ENCODE measurements at places on chromosomes 16 and 17.

GRCh38 chr17:42111871-42112551, 503 bp downstream of the DHX58 start:
- no peak for DNase-seq

GRCh38 chr16:24198807-24199533, 57.2 kb upstream of the CACNG3 start:
- no peak for DNase-seq

- no peak for DNase-seq
Observed at GRCh38 chr17:74862108-74862901, 2.6 kb upstream of the GRIN2C start.

DNA sequence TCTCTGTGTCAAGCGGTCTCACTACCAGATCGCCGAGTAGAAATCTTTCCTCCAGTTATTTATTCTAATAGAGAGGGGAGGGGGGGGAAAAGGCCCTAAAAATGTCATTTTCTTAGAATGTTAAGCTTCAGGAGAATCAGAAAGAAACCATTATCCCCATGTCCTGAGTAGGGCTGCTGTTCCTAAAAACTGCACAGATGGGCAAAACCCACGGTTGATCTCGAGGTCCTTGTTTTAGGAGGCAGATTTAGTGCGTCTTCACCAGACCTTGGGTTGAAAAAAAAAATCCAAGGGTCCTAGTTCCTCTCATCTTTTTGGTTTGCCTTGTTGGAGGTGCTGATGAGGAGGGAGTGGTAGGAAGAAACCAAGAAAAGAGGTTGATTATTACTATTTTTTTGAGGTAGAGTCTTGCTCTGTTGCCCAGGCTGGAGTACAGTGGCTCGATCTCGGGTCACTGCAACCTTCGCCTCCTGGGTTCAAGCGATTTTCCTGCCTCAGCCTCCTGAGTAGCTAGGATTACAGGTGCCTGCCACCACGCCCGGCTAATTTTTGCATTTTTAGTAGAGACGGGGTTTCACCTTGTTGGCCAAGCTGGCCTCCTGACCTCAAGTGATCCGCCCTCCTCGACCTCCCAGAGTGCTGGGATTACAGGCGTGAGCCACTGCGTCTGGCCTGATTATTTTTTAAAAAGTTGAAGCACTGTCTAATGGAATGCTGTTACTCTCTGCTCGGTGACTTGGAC, 1.4 kb downstream of the CBFB start:
- no peak for DNase-seq

DNA sequence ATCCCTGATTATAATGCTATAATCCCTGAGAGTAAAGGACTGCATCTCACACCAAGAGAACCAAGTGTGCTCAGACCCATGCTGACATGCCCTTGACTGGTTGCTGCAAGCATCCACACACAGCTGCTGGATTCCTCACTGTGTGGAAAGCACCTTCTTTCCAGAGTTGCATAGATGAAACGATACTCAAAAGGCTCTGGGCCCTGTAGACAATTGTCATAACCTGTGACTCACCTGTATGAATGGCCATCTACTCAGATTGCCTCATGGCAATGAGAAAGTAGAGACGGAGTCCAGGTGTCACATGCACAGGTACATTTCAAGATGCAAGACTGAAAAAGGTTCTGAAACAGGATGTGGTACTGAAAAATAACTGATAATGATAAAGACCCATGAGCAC, 58.1 kb downstream of the MPHOSPH6 start:
- DNase-seq: no peak

DNA sequence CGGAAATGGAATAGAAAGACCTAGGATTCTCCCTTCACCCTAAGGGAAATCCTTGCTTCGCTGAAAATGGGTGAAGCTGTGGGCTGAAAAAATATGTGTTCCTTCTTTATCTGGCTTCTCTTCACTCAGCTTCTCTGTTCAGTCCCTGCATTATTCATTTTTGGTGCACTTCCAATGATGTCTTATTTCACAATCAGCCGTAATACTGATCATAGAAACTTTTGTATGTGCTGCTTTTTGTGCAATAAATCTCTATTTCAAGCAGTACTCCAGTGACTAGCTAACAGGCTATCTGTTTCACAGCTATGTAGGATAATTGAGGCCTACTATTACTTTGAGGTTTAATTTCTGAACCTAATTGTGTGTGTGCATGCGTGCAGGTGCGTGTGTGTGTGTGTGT, 144.6 kb downstream of the FOXL1 start:
- no peak for DNase-seq

DNA sequence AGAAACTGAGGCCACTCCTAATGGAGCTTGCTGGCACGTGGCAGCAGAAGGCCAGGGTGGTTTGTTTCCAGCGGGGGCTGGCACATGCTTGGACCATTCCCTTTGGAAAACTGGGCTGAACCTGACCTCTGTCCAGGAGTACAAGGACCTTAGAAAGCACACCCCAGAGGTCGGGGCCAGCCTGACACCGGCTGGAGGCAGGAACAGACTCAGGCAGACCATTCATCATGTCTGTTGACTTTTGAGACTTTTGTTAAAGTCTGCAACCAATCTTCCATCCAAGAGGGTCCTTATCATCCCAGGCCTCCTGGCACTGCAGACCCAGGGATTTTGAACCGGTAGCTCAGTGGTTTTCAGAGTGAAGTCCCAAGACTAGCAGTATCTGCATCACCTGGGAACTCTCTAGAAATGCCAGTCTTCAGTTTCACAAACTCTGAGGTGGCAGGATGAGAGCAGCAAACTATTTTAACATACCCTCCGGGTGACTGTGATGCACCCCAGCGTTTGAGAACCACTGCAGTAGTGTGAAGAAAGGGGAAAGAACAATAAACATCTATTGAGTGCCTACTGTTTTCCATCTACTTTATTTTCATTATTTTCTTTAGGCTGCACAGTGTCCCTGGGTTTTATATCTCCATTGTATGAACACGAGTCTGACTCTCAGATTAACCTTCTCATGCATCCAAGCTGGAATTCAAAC, 145.3 kb upstream of the PLCG2 start:
- no peak for DNase-seq

- DNase-seq: no peak
Observed at GRCh38 chr17:38958326-38958725, 8.9 kb downstream of the FBXO47 start.

DNA sequence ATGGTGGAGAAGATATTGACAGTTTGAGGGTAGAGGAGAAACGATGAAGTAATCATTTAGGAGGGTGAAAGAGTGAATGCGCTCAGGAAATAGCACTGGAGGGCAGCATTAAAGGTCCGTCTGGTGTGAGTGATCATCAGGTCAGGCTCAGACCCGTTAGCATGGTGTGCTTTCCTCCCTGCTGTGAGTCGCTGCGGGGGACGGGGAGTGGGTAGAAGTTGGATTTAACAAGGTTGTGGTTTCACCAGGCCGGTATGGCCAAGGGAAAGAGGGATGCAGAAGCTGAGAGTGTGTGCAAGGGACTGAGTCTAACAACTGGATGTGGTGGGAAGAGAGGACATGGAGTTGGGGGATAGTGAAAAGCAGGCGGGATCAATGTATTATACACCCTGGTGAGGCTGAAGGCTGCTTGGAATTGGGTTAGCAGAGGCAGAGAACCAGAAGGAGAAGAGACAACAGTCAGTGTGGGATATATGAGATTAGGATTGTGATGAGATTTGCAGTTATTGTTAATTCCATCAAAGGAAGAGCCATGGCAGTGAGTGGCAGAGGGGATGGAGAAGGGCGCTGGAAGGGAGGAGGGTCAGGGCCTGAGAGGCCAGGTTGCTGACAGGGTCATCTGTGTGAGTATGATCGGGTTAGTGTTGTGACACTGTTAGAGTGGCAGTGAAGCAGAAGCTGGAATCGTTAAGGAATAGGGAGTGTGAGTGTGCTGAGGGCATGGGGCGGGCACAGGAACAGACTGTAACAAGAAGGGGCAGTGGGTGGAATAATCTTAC, 59.0 kb upstream of the TBX2 start:
- DNase-seq: no peak

GRCh38 chr17:12709063-12709462, 43.4 kb downstream of the MYOCD start:
- DNase-seq: no peak

- DNase-seq: no peak
Observed at GRCh38 chr17:20071824-20072691, 62.9 kb downstream of the SPECC1 start.

- DNase-seq: no peak
Observed at GRCh38 chr17:17515934-17516930, 20.0 kb upstream of the RASD1 start.

DNA sequence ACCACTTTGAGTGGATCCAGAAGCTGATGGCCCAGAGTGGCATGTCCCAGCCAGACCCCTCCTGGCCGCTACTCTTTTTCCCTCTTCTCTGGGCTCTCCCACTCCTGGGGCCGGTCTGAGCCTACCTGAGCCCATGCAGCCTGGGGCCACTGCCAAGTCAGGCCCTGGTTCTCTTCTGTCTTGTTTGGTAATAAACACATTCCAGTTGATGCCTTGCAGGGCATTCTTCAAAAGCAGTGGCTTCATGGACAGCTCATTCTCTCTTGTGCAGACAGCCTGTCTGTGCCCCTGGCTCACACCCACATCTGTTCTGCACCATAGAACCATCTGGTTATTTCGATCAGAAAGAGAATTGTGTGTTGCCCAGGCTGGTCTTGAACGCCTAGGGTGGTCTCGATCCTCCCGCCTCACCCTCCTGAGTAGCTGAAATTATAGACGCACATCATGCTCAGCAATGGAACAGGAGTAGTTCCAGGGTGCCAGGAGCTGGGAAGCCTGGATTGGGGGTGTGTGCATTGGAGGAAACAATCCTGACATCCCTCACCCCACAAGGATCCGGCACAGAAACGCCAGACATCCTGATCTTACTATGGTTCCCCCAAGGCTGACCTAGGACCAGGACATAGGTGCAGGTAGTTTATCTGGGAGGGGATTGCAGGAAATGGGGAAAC, 4.6 kb downstream of the PRSS21 start:
- DNase-seq: no peak

GRCh38 chr16:23119570-23119969, 29.7 kb downstream of the USP31 start:
- no peak for DNase-seq

DNA sequence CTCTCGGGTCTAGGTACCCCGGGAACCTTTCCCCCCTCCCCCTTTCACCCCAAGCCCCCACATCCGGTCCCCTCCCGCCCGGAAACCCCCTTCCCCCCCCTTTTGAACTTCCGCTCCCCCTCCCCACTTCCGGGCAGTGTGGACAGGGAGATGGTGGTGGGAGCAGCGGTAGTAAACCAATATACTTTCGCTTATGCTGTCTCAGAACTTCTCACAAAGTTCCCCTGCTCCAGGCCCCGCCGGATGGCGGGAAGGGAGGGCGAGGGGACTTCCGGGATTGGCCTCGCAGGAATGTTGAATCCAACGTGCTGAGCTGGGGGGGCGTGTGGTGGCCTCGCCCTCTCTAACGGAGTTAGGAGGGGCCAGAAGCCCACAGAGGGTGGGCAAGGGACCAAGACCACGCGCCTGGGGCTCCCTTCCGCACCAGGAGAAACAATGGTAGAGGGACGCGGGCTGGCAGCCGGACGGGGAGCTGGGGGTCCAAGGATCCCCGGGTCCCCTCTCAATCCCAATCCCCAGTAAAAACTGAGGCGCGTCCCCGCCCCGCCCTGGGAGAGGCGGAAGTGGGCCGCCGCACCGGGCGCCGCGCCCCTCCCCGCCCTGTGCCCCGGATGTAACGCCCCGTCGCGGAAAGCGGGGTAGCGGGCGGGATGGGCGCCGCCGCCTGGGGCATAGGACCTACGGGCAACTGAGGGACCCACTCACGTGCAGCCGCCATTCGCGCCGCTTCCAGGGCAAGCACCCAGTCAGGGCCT, 742 bp downstream of the PFN1 start:
- DNase-seq: peak; percentile 25

DNA sequence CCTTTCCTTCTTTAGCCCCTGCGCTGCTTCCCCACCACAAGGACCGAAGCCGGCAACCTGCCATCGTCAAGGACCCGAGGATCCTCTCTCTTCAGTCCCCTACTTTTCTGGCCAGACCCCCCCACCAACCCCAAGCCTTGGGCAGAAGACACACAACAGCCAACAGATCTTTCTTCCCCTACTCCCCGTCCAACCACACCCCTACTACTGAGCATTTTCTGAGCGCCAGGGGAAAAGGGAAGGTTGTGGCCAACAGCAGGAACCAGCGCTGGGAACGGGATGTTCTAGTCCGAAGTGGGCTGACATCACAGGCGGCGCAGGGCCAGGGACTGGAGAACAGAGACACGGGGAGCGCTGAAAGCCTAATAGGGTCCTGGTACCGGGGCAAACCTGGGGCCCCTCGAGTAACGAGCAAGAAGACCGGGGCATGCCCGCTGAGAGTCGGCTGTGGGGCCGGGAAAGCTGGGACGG, 528 bp downstream of the PER1 start:
- DNase-seq: no peak

GRCh38 chr17:48107137-48108055, at the start of gene SNX11:
SNX11 (plus strand) TSS chr17:48107766; CDS start chr17:48112044, 4,278 bp downstream.
- DNase-seq: peak; percentile 91

DNA sequence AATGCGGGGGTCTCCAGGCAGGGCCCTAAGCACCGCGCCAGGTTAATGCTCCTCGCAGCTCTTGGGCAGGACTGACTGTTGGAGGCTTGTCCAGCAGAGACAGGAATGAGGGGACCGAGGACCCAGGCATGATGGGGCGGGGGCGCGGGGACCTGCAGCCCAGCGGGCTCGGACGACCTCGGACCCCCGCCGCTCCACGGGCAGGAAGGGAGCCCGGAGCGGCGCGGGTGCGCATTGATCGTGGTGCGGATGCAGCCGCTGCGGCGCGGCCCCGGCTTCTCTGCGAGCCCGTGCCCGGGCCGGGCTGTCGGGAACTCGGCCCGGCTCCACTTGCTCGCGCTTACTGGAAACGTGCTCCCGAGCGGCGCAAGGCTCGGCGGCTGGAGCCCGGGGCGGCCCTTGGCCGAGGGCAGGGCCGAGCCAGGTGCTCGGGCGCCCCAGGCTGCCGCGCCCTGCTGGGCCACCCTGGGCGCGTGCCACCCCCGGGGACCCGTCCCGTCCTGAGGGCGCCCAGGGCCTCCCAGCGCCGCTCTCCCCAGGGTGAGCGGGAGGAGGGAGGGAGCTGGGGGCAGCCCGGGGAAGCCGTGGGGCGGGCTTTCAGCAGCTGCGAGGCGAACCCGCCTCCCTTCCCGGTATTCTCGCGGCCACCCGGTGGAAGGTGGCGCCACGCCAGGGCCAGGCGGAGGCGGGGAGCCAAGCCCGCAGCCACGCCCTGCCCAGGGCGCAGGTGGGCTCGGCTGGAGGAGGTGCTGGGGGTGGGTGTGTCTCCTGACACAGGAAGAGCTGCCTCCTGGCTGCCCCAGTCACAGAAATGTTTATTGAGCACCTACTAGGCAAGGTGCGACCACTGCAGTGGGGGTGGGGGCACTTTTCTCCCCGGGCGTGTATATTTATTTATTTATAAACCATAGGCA, 45.9 kb downstream of the SOCS3 start:
- DNase-seq: peak; percentile 50

GRCh38 chr17:7328840-7329373, at the start of gene NEURL4:
NEURL4 (minus strand) TSS chr17:7329335; CDS start chr17:7329312, 23 bp downstream.
- DNase-seq: no peak

DNA sequence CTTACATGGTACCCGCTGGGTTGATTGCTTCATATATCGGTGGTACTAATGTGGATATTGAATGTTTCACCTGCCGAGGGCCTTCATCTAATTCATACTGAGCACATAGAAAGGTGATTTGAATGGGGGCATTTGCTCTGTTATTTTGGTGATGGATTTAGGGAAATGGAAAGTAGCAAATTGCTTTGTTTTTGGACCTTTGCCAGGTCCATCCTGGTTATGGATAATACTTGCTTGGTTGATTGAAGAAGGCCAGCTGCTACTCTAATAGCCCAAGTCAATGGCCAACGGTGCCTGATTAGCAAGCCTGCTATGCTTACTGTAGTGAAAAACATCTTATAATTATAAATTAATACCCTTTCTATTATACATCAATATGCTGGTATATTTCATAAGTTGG, 253.6 kb downstream of the CDH13 start:
- DNase-seq: peak; percentile 40

GRCh38 chr17:9004132-9004960, 17.0 kb upstream of the NTN1 start:
- DNase-seq: no peak

Measured in NCI-H748 treated with DMSO at 0.1 percent for 48 hours (cell line).